Esophagus squamous epithelium (tissue), 5 donors: ENCODE measurements at places on chromosomes 16 and 17. TPM values are rescaled to one million over a fixed set of nuclear protein-coding genes. Genes with fewer than 3 reads are reported as not detected.

GRCh38 chr17:4548721-4549531 lies 6.3 kb downstream of the MYBBP1A start:
- H3K36me3 ChIP-seq, result peaks cover 42% of the 10 kb centered on the region
- H3K4me3 ChIP-seq, result no peak overlapping the region
- H3K27me3 ChIP-seq, result no peaks in the 10 kb centered on the region
- H3K4me1 ChIP-seq, result peaks cover 3% of the 10 kb centered on the region
- no peak overlapping the region for H3K27ac ChIP-seq

GRCh38 chr16:3013491-3013951 lies 798 bp downstream of the CLDN9 start:
- no peak overlapping the region for H3K27ac ChIP-seq
- no peak overlapping the region for H3K4me3 ChIP-seq
- peaks cover 9% of the 10 kb centered on the region for H3K4me1 ChIP-seq
- H3K27me3 ChIP-seq, result no peaks in the 10 kb centered on the region

GRCh38 chr17:68029512-68030215 lies 5.9 kb upstream of the KPNA2 start:
- DNase-seq, result no peak
- no peaks in the 10 kb centered on the region for H3K27me3 ChIP-seq
- no peak overlapping the region for H3K4me3 ChIP-seq
- H3K4me1 ChIP-seq, result no peaks in the 10 kb centered on the region

DNA sequence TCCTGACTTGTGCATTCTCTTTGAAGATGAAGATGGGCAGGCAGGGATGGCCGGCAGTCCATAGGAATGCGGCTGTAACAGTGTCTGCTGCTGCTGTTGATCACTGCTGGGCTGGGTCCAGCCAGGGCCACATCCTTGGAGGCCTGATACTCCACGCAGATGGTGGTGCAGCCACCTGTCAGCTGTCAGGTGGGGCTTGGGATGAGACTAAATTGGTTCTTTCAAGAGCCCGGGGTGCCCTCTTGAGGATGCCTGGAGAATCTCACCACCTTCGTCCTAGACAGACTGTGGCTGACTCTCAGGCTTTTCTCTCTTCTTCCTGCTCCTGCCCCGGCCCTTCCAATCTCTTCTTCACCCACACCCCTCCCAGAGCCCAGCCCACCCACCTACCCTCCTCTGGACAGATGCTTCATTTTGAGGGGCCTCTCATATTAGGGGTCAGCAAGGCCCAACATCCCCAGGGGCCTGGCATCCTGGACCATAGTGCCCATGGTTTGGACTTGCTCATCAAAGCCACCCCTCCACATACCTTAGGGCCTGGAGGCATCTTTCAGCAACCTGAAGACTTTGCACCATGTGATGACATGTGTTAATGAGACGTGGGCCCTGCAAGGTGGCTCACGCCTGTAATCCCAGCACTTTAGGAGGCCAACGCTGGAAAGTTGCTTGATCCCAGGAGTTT lies 19.1 kb downstream of the OSBPL7 start:
- no peak for DNase-seq
- no peak overlapping the region for H3K4me3 ChIP-seq
- peaks cover 8% of the 10 kb centered on the region for H3K27me3 ChIP-seq
- no peak overlapping the region for H3K27ac ChIP-seq
- H3K4me1 ChIP-seq, result no peaks in the 10 kb centered on the region

GRCh38 chr16:74100395-74101326 lies 196.0 kb upstream of the PSMD7 start:
- H3K4me1 ChIP-seq, result no peaks in the 10 kb centered on the region
- no peak for DNase-seq
- H3K27ac ChIP-seq, result no peak overlapping the region
- H3K27me3 ChIP-seq, result no peaks in the 10 kb centered on the region
- no peak overlapping the region for H3K4me3 ChIP-seq
- H3K36me3 ChIP-seq, result no peaks in the 10 kb centered on the region

CDK3 gene
- 6.6 TPM for total RNA-seq

TEX19 gene
- total RNA-seq, result not detected
